Thoracic aorta (tissue), 2 donors: ENCODE measurements at places on chromosomes 2 and 18.

DNA sequence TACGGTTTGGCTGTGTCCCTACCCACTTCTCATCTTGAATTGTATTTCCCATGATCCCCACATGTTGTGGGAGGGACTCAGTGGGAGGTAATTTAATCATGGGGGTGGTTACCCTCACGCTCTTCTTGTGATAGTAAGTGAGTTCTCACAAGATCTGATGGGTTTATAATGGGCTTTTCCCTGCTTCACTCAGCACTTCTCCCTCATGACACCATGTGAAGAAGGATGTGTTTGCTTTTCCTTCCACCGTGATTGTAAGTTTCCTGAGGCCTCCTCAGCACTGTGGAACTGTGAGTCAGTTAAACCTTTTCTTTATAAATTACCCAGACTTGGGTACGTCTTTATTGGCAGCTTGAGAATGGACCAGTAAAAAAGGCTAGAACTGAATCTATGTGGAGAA lies 750.0 kb upstream of the ID2 start:
- no peak for DNase-seq

DNA sequence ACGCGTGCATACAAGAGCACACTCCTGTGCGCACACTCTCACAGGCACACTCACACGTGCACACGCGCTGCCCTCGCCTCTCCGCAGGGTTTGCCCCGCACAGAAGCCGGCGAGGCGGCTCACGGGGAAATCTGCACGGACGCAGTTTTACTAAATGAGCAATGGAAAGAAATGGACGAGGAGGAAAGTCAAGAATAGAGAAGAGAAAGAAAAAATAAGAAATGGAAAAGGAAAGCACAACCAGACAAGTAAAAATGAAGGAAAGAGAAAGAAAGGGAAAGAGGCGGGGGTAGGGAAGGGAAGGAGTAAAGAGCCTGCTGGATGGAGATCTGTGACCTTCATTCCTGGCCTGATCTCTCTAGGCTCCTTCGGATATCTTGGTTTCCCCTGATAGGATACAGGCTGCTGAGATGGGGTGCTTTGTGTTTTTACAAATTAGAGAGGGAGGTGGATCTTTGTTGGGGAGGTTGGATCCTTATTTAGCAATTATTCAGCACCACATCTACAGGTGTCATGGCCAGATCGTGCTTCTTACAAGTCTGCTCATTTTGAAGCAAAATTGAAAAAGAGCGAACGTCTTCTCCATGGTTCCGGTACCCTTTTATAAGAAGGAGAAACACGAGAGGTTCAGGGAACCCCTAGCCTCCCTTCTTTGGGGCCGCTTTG lies 693 bp upstream of the LRP2 start:
- DNase-seq: no peak

DNA sequence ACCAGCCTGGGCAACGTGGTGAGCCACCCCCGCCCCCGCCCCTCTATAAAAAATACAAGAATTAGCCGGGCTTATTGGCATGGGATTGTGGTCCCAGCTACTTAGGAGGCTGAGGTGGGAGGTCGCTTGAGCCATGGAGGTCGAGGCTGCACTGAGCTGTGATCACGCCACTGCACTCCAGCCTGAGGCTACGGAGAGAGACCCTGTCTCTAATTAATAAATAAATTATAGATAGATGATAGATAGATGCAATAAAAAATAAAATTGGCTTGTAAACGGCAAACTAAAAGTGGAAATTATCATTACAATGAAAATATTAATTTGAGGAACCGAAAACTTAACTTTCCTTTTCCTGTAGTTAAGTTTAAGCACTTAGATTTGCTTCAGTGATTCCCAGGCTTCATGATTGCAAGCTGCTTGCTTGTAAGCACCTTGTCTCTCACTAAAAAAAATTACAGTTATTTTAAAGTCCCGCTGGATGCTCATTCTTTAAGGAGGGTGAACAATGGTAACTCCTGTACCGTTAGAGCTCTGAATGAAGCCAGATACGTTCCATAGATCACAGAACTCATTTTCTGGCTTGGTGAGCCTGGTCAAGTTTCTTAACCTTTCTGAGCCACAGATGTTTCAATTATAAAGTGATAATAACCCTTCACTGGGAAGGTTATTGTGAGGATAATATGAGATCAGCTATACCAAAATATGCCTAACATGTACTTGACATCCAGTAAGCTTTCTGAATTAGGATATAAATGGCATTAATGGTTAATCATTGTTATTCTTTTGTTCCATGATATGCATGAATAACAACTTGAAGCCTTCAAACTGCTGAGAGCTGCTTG lies 9.3 kb upstream of the NARS1 start:
- no peak for DNase-seq

- DNase-seq: no peak
Observed at GRCh38 chr2:147086715-147087114, 758.1 kb upstream of the ACVR2A start.

- DNase-seq: no peak
Observed at GRCh38 chr18:34828093-34828492, 118.0 kb downstream of the DTNA start.

DNA sequence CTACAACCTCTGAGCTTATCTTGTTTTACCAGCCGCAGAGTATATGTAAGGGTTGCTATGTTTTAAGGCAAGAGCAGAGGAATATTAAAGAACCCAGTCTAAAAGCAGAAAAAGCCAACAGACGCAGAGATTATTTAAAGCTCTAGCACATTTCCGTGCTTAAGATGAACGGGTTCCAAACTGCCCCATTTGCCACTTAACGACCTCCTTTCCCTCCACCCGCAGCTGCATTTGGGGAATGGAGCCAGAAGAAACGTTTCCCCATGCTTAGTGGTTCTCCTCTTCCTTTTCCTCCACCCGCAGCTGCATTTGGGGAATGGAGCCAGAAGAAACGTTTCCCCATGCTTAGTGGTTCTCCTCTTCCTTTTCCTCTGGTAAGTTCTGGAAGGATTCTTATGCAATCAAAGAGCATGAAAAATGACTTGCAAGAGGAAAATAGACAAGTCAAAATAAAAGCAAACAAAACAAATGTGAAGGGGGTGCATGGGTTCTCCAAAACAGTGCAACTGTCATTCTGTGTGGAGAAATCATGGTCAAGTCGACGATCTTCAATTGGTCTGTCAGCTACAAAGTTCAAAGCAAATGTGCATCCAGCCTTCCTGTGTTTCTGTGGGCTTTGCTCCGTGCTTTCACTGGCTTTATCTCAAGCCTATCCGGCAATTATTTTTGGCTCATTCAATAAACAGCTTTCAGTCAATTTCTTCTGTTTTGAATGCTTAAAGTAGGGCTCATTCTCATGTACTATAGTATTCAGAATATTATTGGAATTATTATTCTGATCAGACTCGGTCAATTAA lies 57.8 kb downstream of the DIPK1C start:
- DNase-seq: no peak

DNA sequence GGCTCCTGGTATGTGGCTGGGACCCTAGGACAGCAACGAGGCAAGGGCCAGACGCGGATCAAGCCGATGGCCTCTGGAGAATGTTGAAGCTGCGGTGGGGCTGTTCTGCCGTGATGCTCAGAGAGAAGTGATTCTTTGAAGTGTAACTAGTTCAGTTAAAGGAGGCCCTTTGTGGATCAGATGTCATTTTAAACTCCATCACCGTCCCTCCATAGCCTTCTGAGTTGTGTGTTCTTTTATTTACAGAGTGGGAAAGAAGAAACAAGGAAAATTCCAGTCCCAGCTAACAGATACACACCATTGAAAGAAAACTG lies 403 bp downstream of the PNO1 start:
- no peak for DNase-seq

GRCh38 chr2:20579866-20580265 lies 71.0 kb downstream of the HS1BP3 start:
- DNase-seq: no peak

- no peak for DNase-seq
Observed at GRCh38 chr2:237298151-237299118, 115.5 kb downstream of the COL6A3 start.

- peak; percentile 46 for DNase-seq
Observed at GRCh38 chr2:148643998-148644882, at the start of gene EPC2. Gene EPC2, plus strand, starts transcription at chr2:148644751. Its CDS starts 267 bp downstream, at chr2:148645018.

DNA sequence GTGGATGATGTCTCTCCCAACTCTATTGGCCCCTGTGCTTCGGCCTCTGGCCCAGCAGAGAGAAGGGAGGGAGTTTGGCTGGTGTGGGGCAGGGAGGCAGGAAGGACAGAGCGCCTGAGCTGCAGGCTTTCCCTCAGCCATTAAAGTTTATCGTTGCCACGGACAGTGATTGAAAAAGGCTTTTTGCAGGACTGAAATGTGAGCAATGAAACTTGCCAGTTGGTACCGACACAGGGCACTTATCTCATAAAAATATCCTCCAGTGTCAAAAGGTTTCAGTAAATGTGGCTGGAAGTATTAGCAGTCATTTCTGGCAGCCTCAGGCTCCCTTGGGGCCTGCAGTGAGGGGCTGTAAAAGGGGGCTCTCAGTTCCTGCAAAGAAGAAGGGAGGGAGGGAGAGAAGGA lies 169.2 kb downstream of the GLI2 start:
- no peak for DNase-seq

DNA sequence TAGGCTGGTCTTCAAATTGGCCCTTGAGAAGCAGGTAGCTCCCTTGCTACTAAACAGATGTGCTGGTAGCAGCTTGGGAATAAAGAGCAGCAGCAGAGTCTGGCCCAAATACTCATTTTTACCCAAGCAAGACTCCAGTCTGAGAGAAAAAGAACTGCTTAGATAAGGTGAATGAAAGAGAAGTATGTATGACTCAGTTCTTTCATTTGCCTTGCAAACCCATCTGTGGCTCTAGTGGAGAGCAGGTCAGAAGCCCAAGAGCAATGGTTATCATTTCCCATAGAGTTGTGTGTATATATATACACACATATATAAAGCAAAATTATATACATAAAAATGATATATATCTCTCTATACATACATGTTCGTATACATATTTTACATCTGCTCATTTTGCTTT lies 80.3 kb downstream of the CAMKMT start:
- DNase-seq: no peak

GRCh38 chr2:18837240-18837639 lies 247.9 kb upstream of the NT5C1B start:
- DNase-seq: no peak

DNA sequence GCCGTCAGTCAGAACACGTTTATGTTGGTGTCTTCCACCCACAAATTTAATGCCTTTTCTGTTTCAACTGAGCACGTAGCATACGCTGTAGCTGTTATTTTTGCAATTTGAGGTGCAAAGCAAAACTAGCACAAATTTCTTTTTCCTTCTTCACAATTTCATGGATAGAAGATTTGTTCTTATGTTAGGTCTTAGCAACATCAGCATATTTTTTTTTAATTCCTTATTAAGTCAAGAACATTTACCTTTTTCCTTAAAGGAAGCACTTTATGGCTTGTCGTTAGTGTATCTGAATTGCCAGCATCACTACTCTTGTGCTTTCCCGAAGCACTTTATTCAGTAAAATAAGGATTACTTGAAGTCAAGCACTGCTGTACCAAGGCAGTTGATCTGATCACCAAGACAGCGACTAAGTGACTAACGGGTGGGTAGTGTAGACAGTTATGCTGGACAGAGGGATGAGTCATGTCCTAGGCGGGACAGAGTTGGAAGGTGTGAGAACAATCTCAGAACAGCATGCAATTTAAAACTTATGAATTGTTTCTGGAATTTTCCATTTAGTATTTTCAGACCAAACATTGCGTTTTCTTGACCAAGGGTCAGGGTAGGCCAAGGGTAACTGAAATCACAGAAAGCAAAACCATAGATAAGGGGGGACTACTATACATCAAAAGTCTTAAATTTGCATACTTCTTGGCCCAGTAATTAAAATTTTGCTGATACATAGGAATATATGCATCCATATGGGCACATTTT lies 13.3 kb downstream of the BABAM2 start:
- no peak for DNase-seq

- DNase-seq: no peak
Observed at GRCh38 chr2:225274751-225275150, 124.8 kb upstream of the NYAP2 start.

GRCh38 chr2:240277073-240277806 lies 136.8 kb upstream of the OTOS start:
- peak; percentile 34 for DNase-seq

DNA sequence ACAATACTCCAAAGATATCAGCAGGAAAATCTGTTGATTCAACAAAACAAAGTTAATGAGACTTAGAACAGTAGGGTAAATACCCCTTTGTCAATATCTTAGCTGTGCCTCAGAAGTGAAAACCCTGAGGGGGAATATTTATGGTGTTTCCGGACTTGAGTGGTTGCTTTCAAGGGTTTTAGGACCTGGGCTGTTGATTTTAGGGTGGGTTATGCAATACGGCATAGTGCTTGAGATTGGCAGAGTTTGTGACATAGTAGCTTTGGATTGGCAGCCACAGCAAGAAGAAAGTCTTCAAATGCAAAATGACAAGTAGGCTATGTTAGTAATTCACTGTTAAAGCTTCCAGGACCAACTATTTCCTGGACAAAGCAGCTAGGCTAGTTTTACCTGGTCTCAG lies 826.3 kb upstream of the CDH2 start:
- no peak for DNase-seq

GRCh38 chr2:96163415-96163767 lies 18.2 kb upstream of the DUSP2 start:
- no peak for DNase-seq
